Left lung (tissue), 14 donors: ENCODE measurements at places on chromosomes 16 and 17. TPM values are rescaled to one million over a fixed set of nuclear protein-coding genes. Genes with fewer than 3 reads are reported as not detected.

- no peak overlapping the region for H3K4me3 ChIP-seq
- H3K36me3 ChIP-seq, result no peaks in the 10 kb centered on the region
- peak overlapping the region; percentile 100 for H3K27ac ChIP-seq
- H3K27me3 ChIP-seq, result no peaks in the 10 kb centered on the region
- no peak for DNase-seq
- peaks cover 28% of the 10 kb centered on the region for H3K4me1 ChIP-seq
Measured at GRCh38 chr17:46195217-46195855, 2.1 kb upstream of the KANSL1 start.

DNA sequence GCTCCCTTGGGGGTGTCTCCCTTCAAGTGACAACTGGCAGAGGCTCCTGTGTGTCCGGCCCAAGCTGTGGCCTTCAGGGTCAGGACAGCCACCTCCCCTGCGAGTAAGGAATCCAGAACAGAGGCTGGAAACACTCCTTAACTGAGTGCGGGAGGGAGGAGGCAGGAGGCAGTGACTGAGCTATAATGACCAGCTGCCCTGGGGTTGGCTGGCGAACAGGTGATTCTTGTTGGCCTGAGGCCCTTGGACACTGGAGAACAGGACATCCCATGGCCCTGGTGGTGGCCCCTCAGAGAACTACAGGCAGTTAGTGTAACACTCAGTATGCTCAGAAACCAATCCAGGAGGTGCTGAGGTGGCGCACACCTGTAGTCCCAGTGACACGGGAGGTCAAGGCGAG, 9.4 kb upstream of the SNAI3 start:
- H3K36me3 ChIP-seq, result no peaks in the 10 kb centered on the region
- H3K4me1 ChIP-seq, result peaks cover 43% of the 10 kb centered on the region
- H3K27me3 ChIP-seq, result no peaks in the 10 kb centered on the region
- no peak for DNase-seq
- H3K4me3 ChIP-seq, result no peak overlapping the region
- H3K27ac ChIP-seq, result no peak overlapping the region

GRCh38 chr16:28011971-28012445, 51.5 kb downstream of the GSG1L start:
- H3K27me3 ChIP-seq, result no peaks in the 10 kb centered on the region
- H3K27ac ChIP-seq, result no peak overlapping the region
- H3K4me3 ChIP-seq, result no peak overlapping the region
- H3K4me1 ChIP-seq, result no peaks in the 10 kb centered on the region

The GRAPL gene
- polyA plus RNA-seq, result 12.2 TPM

- no peaks in the 10 kb centered on the region for H3K27me3 ChIP-seq
- H3K36me3 ChIP-seq, result no peaks in the 10 kb centered on the region
- DNase-seq, result no peak
- H3K27ac ChIP-seq, result no peak overlapping the region
- peaks cover 31% of the 10 kb centered on the region for H3K4me1 ChIP-seq
Measured at GRCh38 chr16:14562691-14563491, 67.2 kb downstream of the PARN start.

The PRRT2 gene
- polyA plus RNA-seq, result 10.8 TPM

The DPEP1 gene
- polyA plus RNA-seq, result 9.8 TPM

The SMPD3 gene
- 2.7 TPM for polyA plus RNA-seq

- H3K27ac ChIP-seq, result no peak overlapping the region
- H3K27me3 ChIP-seq, result no peaks in the 10 kb centered on the region
- no peak for DNase-seq
- H3K4me1 ChIP-seq, result no peaks in the 10 kb centered on the region
- H3K4me3 ChIP-seq, result no peak overlapping the region
- peaks cover 99% of the 10 kb centered on the region for H3K36me3 ChIP-seq
Measured at GRCh38 chr16:24936151-24936550, 79.0 kb downstream of the ARHGAP17 start.

GRCh38 chr17:69809331-69809730, 265.7 kb upstream of the KCNJ16 start:
- no peaks in the 10 kb centered on the region for H3K36me3 ChIP-seq
- H3K27me3 ChIP-seq, result no peaks in the 10 kb centered on the region
- H3K4me3 ChIP-seq, result no peak overlapping the region
- DNase-seq, result no peak
- no peaks in the 10 kb centered on the region for H3K4me1 ChIP-seq

The SPPL2C gene
- not detected for polyA plus RNA-seq

GRCh38 chr17:17122781-17123483, 80.7 kb downstream of the MPRIP start:
- H3K4me3 ChIP-seq, result no peak overlapping the region
- peaks cover 32% of the 10 kb centered on the region for H3K4me1 ChIP-seq
- H3K27ac ChIP-seq, result no peak overlapping the region
- peak; percentile 20 for DNase-seq

DNA sequence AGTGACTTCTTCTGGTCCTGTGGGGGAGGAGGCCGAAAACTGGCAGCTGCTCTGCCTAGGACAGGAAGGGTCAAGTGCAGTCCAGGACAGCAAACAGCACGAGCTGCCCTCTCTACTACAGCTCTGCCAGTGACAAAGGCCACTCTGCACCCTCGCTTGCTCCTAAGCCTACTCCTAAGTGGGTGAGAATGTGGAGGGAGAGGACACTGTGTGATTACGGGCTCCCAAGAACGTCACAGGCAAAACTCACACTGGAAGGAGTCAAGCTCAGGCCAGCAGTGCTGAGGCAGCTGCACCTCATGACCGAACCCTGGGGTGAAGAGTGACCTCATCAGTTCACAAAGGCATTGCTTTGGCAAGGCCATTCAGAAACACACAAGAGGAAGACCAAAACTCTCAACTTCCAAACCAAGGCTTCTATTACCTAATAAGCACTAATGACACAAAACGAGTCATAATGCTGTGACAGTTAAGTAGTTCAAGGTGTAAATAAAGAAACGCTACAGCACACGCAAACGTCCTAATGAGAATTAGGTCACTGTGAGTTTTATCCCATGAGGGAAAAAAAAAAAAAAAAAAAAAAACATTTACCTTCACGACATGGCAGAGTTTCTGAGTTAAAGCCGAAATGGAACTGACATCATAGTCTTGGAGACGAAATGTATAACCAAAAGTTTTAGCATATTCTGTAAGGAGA, 35.1 kb downstream of the MARF1 start:
- no peak overlapping the region for H3K27ac ChIP-seq
- H3K27me3 ChIP-seq, result no peaks in the 10 kb centered on the region
- no peak overlapping the region for H3K4me3 ChIP-seq
- DNase-seq, result peak; percentile 67
- H3K4me1 ChIP-seq, result peaks cover 16% of the 10 kb centered on the region
- H3K36me3 ChIP-seq, result no peaks in the 10 kb centered on the region

The SMIM5 gene
- polyA plus RNA-seq, result 1.9 TPM
